AG20443 (cell line): ENCODE measurements at places on chromosomes 2 and 18.

GRCh38 chr2:158024288-158024898 lies 77.3 kb upstream of the UPP2 start:
- DNase-seq, result peak; percentile 58

GRCh38 chr2:72990695-72991438 lies 73.5 kb downstream of the EMX1 start:
- DNase-seq, result no peak

- no peak for DNase-seq
These were observed 30.6 kb upstream of the EPG5 start for GRCh38 chr18:45997700-45998151.

GRCh38 chr2:10717628-10718027 lies 3.8 kb upstream of the ATP6V1C2 start:
- peak; percentile 84 for DNase-seq

GRCh38 chr2:12167525-12168317 lies 421.3 kb downstream of the LPIN1 start:
- DNase-seq, result no peak

DNA sequence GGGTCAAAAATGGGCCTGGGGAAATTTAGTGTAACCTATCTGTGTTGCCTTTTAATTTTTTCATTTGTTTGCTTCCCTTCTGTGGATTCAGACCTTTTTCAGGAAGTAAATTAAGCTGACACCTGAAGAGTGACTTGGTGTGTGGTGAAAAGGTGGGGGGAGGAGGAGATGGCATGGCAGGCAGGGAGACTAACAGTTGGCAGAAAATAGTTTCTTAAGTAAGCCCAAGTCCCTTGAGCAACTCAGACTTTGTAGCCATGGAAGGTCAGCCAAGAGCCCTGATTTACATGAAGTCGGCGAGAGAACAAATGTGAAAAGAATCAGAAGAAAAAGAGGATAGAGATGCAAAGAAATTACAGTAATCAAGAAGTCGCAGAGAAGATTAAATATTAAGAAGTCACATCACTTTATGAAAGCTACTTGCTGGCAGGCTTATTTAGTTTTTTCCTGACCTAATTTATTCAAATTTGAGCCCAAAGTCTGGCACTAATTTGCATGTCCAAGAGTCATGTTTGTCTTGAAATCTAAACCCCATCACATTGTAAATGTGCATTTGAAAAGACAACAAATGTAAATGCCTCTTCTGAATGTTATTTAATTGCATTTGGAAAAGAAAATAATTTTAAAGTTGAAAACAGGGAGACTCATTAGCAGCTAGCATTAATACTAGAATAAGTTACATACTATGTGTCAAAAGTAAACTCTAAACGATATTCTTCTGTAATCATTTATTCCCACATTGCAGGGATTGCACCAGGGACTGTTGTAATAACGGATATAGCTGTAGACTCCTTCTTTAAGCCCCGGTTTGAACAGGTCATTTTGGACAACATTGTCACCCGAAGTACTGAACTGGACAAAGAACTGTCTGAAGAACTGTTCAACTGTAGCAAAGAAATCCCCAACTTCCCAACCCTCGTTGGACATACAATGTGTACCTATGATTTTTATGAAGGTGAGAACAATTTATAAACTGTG lies 19.3 kb downstream of the UPP2 start:
- no peak for DNase-seq

DNA sequence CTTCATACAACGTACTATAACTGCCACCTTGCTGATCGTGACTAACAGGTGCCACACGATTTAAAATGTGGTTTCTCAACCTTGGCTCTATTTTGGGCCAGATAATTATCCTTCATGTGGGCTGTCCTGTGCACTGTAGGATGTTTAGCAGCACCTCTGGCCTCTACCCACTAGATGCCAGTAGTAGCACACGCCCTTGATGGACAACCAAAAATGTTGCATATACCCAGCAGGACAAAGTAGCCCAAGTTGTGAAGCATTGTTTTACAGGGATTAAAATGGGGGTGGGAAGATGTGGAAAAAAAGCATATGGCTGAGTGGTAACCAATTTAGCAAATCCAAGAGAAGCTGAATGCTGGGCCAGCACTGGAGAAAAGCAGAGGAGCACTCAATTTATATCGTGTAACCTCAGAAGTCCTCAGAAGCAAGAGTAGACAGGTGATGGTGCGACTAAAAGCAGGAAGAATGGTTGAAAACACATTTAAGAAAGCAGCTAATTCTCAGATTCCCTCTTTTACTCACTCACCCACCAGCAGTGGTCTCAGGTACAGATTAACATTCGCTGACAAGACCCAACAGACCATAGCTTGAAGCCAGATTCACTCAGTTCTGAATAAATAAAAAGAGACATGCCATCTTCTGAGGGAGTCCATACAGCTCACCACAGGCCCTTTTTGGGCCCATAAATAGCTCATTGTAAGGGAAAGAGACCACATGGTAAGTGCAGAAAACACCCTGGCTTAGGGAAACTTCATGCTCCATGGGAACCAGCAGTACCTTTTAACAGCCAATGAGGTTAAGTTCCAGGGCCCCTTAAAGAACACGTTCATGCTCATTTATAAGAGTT lies 50.6 kb downstream of the RAPH1 start:
- DNase-seq, result peak; percentile 18

DNA sequence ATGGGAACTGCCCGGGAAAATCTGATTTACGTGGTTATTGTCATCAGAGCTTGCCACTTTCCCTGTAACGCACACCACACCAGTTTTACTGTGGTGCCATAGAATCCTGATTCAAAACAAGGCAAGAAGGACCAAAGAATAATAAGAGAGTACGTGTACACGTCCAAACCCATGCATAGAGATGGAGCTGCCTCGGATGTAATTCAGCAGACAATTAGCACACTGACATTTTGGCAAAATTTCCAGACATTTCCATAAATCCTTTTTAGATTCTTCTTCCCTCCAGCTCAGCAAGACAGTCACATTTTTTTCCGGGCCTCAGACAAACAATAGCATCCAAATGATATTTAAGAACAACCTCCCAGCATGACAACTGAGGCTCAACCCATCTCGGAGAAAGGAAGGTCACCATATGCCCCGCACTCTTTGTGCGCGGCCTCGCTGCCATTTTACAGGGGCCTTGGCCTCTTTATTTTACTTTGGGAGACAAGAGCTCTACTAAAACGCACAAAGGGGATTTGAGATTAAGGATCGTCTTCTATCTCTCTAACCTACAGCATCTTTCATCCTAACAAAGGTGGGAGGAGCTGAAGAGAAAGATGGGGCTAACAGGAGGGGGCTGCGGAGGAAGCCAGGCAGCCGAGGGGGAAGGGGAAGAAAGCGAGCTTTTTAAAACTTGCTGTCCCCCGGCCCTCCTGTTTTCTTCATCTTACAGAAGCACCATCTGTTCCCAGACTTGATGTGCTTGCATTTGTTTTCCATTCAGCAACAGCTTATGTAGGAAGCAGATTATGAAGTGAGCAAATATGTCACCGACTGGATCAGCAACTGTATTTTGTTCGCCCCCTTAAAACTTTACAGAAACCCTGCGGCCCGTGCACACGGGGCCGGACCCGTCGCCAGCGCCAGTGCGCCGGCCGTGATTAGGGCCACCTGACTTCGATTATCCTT lies 61.0 kb downstream of the CDCA7 start:
- DNase-seq, result no peak

GRCh38 chr18:39494211-39494896 lies 1928.8 kb upstream of the CELF4 start:
- DNase-seq, result no peak

DNA sequence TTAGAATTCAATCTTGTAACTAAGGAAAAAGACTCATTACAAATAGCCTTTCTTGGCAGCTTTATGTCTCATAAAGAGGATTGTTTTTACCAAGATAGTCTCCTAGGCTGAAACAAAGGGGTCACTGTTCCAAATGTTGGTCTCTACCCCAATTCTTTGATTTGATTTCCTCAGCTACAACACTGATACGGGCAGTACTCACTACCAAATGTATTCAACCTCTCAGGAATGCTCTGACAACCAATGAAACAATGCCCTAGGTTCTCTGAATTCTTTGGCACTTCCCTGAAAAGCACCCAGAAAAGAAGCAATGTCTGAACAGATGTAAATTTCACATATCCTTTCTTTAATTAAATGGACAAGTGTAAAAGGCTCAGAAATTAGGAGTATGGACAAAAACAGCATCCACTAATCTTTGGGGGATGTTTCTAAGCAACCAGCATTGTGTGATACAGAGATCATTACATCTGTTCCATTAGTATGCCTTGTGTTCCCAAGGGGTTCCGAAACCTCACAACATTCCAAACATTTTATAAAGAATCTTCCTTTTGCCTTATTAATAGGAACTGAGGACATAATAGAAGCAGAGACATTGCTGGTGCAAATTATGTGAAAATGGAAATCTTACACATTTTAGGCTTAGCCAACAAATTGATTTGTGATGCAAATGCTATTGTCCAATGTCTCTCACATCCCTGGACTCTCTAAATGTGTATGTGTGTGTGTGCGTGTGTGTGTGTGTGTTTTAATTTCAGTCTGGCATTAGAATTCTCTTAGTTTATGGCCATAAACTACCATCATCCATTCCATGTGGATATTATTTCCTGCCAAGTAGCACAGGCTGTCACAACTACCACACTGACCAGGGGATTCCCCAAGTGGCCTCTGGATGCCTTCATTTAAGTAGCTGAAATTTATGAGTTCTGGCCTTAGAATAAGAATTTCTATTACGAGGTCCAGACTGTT lies 276.0 kb downstream of the MTX2 start:
- DNase-seq, result peak; percentile 52

DNA sequence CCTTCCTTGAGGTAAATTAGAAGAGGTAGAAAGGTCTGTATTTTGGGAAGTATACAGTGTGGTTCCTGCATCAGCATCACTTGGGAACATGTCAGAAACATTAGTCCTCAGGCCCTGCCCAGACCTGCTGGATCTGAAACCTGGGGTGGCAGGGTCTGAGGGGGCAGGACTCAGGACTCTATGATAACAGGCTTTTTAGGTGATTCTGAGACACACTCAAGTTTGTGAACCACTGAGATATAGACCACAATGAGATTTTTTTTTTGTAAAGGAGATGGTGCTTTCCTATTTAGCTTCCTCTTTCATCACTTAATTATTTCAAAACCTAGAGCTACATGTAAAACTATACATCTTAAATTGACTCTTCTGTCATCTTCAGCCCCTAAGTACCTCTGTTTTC lies 262.7 kb upstream of the SPOPL start:
- DNase-seq, result no peak

DNA sequence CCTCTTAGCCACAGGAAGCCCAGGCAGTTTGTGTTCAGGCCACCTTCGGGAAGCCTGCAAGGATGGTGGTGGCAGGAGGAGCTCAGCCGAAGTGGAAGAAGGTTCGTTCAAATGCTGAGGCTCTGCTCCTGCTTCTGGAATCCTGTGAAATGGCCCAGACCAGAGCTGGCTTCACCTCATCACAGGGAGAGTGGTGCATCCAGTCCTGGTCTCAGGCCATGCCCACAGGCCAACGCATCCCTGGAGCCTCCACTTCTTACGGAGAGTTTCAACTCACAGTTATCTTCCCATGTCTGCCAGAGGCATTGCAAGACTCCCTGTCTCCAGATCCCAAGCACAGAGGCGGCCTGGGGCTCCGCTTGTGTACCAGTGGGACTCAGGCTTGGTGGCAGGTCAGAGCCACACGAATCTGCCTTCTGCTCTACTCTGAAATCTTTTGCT lies 82.3 kb downstream of the NDUFA10 start:
- DNase-seq, result no peak

DNA sequence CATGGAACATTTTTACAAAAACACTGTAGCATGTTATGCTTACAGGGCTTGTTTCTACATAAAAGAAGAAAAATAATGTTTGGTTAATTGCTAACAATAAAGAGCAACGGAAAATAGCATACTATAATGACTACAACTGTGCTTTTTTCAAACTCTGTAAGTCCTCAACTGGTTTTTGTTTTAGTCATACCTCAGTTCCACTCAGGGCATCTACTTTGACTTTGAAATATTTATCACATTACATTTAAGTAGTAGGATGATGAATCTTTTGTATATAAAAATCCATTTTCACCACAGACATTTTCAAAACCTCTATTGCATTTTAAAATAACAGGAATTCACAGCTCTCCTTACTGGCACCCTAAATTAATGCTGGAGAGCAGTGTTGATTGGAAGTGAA lies 8.3 kb downstream of the SATB2 start:
- no peak for DNase-seq

GRCh38 chr2:52017646-52018235 lies 985.8 kb upstream of the NRXN1 start:
- no peak for DNase-seq

DNA sequence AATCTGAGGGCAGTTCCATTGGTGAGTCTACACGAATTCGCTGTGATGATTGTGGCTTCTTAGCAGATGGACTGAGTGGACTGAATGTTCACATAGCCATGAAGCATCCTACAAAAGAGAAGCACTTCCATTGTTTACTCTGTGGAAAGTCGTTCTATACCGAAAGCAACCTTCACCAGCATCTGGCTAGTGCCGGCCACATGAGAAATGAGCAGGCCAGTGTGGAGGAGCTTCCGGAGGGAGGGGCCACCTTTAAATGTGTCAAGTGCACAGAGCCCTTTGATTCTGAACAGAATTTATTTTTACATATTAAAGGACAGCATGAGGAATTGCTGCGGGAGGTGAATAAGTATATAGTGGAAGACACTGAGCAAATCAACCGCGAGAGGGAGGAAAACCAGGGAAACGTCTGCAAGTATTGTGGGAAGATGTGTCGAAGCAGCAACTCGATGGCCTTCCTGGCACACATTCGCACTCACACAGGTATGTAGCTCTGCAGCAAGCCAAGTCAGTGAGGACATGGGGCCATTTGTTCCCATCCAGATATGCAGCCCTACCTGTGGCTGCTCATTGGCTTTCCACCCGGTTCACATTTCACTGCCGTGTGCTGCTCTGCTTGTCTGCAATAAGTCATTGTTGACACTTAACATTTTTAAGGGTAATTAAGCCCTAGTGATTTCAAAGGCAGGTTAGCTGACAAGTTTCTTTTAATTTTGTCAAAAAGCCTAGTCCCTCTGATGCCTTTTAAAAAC lies 37.7 kb downstream of the ZNF407 start:
- no peak for DNase-seq

GRCh38 chr2:127142663-127143630 lies 36.0 kb upstream of the BIN1 start:
- DNase-seq, result no peak

DNA sequence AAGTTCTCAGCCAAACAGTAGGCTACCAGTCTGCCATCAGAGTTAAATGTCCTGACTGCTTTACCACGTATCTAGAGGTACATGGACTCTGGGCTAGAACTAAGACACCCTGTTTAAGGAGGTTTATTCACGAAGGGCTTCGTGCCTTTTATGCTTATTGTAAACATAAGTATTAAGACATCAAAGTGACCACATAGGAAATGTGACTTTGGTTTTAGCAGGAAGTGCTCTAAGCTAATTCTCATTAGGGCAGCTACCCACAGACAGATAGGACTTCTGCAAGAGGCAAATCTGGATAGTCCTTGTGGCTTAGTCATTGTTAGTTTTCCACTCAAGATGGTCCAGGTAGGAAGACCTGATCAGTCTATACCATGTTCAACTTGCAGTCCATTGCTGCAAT lies 233.3 kb upstream of the MGAT5 start:
- no peak for DNase-seq
